T-helper 1 cell (primary cell): ENCODE measurements at places on chromosomes 3 and 15.
A peak's percentile ranks its signal among the peaks of the same experiment; 100 is the strongest.

GRCh38 chr3:100538339-100538706 lies 45.9 kb downstream of the TMEM45A start:
- DNase-seq = no peak

DNA sequence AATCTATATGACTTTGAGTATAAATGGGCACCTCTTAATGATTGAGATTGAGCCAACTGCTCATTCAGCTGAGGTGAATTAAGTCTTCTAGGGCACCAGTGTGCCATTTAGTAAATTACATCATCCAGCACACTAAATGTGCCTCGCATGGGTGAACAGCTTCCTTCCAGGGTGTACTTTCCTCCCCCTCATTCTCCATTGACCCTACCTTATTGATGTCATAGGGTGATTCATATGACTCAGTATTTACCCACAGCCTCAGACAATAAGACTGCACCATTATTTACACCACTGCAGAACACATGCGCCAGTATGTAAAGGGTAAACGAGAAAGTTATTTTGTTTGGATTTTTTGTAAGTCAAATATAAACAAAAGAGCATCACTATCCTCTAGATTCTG lies 185.2 kb upstream of the ARL6 start:
- DNase-seq = no peak

GRCh38 chr3:10594915-10595314 lies 89.5 kb upstream of the ATP2B2 start:
- peak; percentile 33 for DNase-seq

GRCh38 chr15:40053831-40054604 lies 15.0 kb upstream of the SRP14 start:
- DNase-seq = no peak

DNA sequence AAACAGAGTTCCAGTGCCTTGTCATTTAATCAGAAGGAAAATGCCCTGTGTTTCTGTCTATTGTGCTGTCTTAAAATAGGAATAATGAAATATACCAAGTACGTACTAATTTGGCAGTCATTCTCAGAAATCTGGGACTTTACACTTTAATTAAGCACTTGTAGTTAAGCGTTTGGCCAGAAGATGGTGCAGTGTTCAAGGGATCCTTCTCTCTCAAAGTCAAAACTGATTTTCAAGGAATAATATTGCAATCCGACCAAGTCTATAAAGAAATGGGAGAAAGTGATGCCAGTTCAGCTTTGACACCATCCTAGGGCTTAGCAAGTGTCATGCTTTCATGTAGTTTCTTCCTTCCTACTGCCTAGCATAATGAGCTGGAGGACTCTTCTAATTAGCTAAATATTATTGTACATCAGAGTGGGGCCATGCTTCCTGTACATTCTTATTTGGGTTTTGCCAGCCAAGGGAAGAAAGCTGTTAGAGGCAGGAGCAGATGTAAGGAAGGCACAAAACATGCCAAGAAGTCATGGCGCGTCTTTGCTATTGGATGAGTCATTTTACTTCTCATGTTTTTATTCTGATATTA lies 64.8 kb downstream of the SAMMSON start:
- no peak for DNase-seq
